ENCODE measurements at places on chromosomes 5 and 9.

DNA sequence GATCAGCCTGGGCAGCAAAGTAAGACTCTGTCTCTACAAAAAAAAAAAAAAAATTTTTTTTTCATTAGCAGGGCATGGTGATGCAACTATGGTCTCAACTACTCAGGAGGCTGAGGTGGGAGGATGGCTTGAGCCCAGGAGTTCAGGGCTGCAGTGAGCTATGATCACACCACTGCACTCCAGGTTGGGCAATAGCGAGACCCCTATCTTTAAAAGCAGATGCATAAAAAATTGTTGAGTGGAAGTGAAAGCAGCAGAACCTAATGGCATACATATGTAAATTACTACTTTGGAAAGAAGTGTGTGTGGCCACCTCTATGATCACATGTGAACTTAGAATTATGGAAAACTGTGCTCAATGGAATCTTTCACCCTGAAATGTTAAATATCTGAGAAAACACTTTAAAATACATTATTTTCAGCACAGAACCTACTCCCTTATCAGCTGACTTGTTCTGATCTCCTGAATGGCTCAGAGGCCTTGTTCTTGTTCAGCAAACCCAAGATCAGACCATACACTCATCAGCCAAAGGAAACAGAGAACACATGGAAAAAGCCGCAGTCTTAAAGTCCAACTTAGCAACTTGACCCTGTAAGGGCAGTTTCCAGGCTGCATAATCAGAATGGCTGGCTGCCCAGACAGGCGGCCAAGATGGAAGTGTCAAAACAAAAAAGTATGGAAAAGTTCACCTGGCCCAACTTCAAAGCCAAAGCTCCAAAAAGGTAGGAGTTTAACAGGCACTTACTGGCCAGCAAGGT lies 56.5 kb downstream of the SIL1 start:
- no peak for DNase-seq

GRCh38 chr5:120913396-120913795 lies 449.3 kb downstream of the PRR16 start:
- DNase-seq, result no peak

GRCh38 chr5:86679529-86679928 lies 61.8 kb downstream of the COX7C start:
- DNase-seq, result no peak

- DNase-seq, result no peak
Measured at GRCh38 chr9:3403315-3403714, 122.5 kb downstream of the RFX3 start.

GRCh38 chr9:7315116-7315515 lies 484.5 kb downstream of the DMAC1 start:
- DNase-seq, result no peak

DNA sequence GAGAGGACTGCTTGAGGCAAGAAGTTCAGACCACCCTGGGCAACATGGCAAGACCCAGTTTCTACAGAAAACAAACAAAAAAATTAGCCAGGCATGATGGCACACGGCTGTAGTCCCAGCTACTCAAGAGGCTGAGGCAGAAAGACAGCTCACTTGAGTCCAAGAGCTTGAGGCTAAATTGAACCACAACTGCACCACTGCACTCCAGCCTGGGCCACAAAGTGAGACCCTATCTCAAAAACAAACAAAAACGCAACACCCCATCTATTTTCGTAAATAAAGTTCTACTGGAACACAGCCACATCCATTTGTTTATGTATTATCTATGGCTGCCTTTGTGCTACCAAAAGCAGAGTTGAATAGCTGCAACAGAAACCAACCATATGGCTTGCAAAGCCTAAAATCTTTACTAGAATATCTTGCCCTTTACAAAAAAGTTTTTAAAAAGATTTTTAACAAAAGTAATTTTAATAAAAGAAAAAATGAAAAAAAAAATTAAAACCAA lies 67.5 kb downstream of the SETX start:
- DNase-seq, result no peak

DNA sequence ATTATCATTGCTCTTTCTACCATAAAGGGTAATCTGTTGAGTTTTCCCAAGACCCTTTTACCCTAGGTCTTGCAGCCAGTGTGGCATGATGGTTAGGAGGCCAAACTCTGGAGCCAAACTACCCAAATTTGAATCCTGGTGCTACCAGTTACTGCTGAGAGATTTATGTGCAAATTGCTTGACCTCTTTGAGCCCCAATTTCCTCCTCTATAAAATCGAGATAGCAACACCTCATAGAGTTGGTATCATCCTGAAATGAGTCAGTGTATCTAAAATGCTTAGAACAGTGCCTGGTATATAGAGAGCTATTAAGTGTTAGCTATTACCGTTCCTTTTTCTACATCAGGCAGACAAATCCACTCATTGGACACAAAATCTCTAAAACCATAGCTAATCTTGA lies 43.0 kb downstream of the ACTBL2 start:
- DNase-seq, result no peak

DNA sequence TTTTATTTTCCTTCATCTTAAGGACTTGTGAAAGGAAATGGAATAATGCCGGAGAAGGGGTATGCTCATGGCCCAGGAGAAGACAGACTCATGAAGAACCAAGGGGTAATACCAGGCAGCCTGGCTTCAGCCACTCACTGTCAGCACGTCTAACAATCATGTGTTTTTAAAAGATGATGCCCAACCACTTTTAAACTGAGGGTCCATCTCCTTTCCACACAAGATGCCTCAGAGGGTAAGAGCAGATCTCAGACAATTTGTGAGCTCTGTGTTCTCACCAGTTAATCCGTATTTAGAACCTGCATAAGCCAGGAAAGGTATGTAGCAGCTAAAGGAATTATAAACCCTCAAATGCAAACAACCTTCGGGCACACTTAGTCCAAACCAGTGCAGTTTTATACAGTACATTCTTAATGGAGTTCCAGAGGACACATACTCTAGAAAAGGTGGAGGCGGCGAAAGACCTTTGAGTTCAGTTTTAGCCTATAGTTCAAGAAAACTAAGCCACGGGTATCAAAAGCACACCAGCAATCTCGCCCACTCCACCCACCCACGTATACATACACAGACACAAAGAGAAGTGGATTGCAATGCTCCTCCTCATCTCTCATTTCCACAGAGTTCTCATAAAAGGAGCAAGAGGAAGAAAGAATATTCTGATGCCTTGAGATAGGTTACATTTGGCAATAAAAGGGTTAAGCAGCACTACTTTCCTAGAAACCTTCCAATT lies 2.6 kb downstream of the DIAPH1 start:
- no peak for DNase-seq

DNA sequence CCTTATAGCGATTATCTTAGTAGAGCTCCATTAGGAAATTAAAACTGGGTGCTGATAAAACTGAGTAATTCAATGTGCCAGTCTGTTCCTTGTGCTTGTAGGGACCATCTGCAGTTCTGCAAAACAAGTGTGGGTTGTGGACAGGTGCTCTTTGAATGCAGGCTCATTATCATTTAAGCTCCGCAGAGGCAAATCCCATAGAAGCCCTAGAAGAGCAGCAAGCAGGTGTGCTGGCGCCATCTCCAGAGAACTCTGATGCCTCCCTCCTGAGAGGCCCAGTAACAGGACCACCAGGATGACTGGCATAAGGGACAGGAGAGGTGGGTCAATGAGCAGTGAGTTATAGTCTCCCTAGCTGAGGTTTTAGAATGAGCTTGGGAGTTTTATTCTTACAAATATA lies 1342.4 kb upstream of the DMAC1 start:
- no peak for DNase-seq

Measured in posterior cingulate gyrus (tissue), 11 donors.